ENCODE measurements at places on chromosomes 16 and 17.

GRCh38 chr16:22782314-22782713 lies 31.6 kb upstream of the HS3ST2 start:
- no peak for DNase-seq

DNA sequence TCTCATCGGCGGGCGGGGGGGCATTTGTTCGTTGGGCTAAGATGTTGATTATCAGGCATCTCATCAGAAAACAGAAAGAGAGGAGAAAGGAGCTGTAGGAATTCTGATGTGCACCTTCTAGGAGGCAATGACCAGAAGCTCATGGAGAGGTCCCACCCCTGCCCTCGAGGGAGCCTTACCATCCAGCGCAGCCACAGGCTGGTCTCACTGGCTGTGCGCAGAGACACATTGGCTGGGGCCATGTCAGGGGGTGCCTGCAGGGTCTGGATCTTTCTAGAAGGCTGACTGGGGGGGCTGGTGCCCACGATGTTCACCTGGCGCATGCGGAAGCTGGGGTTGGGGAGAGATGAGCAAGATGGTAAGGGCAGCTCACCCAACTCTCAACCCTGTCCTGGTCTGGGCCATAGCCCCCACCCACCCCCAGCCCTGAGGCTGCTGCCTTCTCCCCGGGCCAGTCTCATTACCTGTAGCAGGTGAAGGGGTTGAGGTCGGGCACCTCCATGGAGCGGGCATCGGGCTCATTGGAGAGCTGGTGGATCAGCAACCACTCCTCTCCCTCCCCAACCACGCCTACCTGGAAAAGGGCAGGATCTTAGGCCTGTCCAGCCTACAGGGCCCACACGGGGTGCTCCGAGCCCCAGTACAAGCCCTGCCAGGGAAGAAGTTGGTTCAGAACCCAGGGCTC lies 86.2 kb upstream of the CDC42EP4 start:
- DNase-seq = no peak

DNA sequence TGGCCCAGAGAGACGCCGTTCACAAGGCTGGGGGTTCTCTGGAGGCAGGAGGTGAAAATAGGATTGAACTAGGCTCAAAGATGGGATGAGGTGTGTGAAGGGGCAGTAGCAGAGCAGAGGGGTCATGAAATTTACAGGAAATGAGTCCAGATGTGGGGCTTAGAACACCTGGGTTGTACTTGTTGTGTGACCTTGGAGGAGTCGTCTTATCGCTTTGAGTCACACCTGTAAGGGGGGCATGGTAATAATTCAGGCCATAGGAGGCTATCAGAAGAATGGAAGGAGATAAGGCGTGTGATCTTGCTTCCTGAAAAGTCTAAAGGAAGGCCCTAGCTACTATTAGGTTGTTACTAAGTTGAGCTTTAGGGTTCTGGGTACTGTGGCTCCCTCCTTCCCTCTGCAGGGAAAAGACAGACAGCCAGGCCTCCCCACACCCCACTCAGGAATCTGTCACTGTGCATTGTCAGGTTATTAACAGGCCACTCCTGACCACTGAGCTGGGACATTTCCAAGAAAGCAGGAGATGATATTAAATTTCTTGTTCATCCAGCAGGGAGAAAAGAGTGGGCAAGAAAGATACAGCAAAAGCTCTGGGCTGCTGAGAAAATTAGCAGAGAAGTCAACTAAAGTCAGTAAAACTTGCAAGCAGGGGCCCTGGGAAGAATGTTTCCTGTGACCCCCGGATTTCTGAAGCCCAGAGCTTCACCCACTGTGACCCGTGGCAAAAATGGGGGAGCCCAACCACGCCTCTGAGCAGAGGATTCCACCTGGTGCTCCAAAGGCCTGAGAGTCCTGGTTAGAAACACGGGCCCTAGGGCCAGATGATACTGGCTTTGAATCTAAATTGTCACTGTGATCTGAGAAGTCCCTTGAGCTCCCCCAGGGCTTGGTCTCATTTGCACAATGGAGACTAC lies 6.0 kb upstream of the CDC42EP4 start:
- DNase-seq = no peak

DNA sequence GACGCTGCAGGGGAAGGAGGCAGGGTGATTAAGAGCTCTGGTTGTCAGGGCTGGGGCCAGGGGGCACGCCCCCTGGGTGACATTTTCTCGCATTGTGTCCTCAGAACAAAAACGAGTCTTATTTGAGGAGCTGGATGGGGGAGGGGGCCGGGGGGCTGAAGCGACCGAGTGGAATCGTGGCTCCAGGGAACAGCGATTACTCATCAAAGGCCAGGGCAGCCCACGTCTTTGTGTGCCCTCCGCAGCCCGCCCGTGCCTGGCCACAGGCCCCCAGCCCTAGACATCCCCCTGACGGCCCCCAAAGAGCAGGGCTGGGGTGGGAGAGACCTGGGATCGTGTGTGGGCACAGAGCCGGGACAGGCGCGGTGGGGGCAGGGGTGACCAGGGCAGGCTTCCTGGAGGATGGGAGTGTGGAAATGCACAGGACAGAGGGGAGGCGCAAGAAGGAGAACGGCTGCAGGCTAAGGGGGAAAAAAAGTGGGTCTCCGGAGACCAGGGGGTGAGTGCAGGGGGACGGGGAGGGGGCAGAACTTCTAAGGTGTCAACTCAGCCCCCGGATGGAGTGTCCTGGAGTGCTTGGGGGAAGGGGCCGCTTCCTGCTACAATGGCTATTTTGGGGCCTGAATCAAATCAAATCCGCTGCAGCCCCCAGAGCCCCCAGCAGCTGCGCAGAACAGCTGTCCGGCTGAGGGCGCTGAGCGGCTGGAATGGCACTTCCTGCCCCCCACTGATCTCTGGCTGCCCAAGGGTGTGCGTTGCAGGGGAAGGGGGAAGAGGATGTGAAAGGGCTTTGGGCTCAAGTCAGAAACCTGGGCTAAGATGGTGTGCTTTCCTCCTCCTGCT lies 24.0 kb upstream of the PHB1 start:
- DNase-seq = peak; percentile 92

DNA sequence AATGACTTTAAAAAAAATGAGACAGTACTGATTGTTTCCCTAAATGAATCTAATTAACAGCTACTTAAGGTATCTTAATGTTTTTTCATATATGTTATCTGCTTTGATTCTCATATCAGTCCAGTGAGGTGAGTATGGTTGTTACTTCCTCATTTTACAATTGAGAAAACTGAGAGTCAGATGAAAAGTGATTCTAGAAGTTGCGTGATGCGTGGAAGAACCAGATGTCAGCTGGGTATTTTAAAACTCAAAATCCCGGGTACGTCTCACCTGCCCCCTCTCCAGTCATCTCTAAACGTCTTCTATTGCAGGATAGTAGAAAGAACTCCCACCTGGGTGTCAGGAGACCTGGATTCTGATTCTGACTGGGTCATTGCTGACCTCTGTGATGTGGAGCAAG lies 89.2 kb downstream of the MAP2K6 start:
- no peak for DNase-seq

- DNase-seq = peak; percentile 83
Observed at GRCh38 chr16:66947302-66948065, 12.2 kb downstream of the CES2 start.

DNA sequence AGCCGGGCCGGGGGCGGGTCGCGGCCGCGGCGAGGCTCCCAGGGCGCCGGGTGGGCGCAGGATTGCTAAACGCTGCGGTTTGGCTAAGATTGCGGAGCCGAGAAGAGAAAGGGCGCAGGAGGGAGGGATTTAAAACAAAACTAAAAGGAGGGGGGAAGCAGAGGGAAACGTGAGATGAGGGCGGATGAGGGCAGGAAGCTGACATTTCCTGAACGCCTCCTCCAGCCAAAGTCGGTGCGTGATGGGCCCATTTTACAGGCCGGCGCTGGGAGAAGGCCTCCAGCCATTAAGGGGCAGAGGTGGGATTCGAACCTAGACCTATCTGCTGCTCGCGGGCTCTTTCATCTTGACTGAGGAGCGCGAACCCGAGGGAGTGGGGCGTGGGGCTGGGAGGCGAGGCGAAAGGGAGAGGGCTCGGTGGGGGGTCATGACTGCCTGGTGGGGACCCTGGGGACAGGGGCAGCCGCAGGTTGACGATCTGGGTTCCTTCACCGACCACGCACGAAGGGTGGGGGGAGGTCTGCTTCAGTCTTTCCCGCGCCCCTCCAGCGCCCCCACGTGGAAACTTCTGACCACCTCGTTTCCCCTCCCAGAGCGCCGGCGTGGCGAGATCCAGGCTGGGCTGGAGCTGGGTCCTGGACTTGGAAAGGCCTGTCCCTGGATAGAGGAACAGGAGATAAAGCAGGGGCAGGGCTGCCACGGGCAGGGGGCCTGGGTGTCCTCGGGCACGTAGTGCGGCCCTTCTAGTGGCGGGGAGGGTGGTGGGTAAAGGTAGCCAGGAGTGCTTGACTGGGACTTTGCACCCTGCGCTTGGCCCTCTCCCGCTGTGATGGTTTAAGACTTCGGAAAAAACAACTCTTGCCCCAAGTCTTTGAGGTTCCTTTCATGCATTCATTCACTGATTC lies 3.8 kb upstream of the TAC4 start:
- DNase-seq = peak; percentile 93

DNA sequence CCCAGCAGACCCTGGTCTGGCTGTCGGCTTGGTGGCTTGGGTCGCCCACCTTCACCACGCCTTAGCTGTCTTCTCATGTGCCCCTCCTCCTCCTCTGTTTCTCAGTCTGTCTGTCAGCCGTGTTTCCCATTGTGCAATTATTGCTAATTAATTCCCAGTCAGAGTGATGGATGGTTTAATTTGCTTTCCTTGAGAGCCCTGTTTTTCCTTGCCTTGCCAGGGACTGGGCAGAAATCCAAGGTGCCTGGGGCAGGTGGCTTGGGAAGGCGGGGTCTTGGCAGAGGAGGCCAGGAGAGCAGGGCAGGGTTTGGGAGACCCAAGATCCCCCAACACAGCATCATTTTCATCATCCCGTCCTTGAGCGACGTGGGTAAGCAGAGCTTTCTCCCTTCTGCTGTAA lies 21.3 kb downstream of the NECAB2 start:
- DNase-seq = no peak

DNA sequence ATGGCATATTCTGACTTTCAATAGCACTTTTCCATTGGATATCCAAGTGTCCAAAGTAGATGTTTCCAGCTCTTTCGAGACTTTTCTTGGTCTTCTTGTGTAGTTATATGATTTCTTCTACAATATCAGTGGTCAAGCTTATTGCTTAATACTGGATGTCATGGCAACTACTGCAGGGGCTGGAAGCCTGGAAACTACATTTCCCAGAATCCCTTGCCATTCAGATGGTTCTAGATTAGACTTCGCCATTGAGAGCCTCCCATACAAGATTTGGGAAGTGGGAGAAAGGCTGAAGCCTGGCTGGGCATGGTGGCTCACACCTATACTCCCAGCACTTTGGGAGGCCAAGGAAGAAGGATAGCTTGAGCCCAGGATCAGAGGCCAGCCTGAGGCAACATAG lies 153.6 kb downstream of the C16orf95 start:
- DNase-seq = no peak

GRCh38 chr17:77381185-77381700 lies 240.5 kb downstream of the SEC14L1 start:
- peak; percentile 82 for DNase-seq

DNA sequence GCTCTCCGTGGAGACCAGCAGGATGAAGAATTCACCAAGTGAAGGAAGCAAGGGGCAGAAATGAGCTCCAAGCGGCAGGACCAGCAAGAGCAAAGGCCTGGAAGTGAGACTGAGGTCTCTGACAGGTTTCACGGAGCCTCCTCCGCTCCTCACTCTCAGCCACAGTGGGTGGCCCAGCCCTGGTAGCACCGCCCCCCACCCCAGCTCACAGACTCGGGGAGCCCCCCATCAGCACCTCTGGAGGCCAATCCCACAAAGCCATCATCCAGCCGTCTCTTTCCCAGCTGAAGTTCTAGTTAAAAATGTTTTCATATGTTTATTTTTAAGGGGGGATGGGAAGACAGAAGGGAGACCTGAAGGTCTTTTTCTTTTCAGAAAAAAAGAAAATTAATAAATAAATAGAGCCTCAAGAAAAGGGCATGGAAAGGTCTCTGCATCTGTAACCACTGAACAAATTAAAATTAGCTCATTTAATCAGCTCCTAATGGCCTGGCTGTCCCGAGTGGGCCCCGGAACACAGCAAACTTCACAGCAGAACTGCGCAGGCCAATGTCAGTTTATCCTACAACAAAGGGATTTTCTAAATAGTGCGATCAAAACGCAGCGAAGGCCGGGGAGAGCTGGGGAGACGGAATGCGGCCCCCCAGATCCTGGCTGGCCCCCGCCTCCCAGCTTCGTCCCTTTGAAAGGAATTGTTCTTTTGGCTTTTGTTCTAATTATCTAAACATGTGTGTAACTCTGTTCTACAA lies 190.3 kb downstream of the ZNF423 start:
- DNase-seq = no peak

DNA sequence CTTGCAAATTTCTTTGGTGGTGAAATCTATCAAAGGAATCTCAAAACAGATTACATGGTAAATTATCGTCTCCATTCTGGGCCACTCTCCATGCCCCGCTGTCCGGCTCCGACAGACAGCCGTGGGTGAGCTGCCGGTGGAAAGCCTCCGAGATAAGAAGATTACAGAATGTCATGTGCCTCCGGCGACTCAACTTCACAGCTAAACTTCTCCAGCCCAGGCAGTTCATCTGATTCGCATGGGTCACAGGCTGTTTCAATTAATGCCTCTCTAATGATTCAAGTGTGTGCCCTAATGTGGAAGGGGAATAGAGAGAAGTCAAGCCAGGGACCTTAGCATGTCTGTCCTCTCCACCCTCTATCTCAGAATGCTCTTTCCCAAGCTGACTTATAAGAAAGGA lies 520.8 kb upstream of the ZFHX3 start:
- no peak for DNase-seq

- no peak for DNase-seq
Observed at GRCh38 chr16:86297866-86298757, 212.2 kb upstream of the FOXF1 start.

DNA sequence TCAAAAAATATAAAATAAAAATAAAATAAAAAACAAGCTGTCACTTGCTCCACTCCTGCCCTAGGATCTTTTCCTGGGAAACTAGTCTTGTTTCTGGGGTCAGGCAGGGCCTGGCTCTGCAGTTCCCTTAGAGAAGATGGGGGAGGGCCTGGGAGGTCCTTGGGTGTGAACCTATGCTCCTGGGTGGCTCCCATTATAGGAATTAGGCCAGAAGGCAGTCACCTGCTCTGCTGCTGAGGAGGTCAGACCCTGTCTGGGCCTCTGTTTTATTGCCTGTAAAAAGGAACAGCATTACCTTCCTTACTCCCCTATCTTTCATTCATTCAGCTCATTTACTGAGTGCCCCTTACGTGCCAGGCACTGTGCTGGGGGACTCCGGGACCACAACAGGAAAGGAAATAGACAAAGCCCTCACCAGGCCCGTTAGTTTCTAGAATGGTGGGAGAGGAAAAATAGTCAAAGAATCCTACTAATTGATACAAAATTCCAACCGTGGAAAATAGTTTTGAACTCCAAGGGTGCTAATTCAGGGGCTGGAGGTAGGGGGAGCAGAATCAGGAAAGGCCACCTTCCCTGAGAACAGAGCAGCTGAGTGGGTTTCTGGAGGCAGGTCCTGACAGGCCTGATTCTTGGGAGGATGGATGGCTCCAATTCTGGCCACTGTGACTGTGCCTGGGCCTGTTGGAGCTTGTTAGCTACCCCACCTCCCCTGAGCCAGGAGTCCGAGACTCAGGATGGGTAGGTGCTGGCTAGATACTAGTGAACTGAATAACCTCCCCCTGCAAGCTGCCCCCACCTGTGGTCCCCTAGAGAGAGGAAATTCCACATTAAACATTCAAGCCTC lies 1.3 kb upstream of the SLC46A1 start:
- DNase-seq = peak; percentile 87
